Urinary bladder (tissue), 4 donors: ENCODE measurements at places on chromosomes 1 and 21. TPM values are rescaled to one million over a fixed set of nuclear protein-coding genes. Genes with fewer than 3 reads are reported as not detected.

- DNase-seq: no peak
Observed at GRCh38 chr1:204307334-204307883, 52.3 kb downstream of the PLEKHA6 start.

DNA sequence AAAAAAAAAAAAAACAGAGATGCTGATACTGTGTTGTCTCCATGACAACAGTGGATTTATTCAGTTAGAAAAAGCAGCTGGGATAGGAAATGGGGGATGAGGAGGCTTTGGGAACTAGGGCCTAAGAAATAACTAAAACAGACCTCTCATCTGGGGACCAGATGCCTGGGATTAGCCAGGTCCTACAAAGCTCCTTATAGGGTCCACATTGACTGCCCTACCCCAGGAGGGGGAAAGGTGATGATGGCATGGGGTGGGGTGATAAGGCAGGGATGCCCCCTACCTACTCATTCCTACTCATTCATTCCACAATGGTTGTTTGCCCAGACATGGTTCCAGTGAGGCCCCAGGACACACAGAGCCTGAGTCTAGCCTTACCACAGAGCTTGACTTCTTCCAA, 131.2 kb downstream of the PLXNA2 start:
- no peak for DNase-seq

GRCh38 chr21:40173816-40174215, 306.6 kb downstream of the PCP4 start:
- no peak for DNase-seq

The CCDC30 gene
- 7.2 TPM for total RNA-seq

The EFNA3 gene
- total RNA-seq: 1.2 TPM

DNA sequence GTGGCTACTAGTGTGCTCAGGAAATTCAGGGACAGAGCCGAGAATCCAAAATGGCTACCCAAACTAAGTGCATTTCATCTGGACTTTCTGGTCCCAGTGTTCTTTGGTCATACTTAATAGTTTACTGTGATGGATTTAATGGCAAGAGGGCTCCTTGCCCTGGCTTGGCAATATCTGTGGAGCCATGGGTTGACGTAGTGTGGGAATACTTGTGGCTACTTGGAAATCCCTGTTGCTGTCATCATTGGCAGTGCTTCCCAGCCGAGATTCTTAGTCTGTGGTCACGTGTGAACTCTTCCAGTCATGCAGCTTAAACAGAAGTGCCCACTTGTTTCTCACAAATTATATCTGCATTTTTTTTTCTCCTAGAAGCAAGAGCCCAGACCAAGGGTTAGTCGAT, 198.9 kb downstream of the HS2ST1 start:
- DNase-seq: no peak
